ENCODE measurements at places on chromosomes 6 and 20.
A peak's percentile ranks its signal among the peaks of the same experiment; 100 is the strongest.

- DNase-seq = no peak
Measured at GRCh38 chr20:17611540-17612286, 41.8 kb downstream of the DSTN start.

- no peak for DNase-seq
Measured at GRCh38 chr6:23412770-23413169, 713.2 kb upstream of the NRSN1 start.

DNA sequence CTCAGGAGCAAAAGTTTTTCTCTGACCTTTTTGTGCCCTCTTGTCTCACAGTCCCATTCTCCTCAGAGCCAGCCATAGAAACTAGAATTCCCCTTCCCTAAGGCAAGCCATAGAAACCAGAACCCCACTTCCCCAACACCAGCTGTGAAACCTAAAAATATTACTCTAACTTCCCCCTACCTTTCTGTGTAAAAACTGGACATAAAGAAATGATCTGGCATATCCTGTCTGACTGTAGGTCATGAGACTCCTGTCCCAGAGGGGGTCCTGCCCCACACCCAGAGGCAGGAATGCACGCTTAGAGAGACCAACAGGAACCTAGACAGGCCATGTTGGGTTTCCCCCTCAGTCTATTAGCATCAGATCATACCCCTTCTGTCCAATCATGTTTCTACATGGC is 140.6 kb upstream of the SLC22A16 start:
- no peak for DNase-seq

GRCh38 chr20:47315339-47316056 is 41.0 kb downstream of the ZMYND8 start:
- DNase-seq = no peak

GRCh38 chr6:97778290-97779038 is 495.4 kb upstream of the MMS22L start:
- DNase-seq = no peak

GRCh38 chr6:88655586-88655985 is 307.8 kb downstream of the RNGTT start:
- no peak for DNase-seq

- no peak for DNase-seq
Measured at GRCh38 chr20:18190338-18191233, 52.9 kb downstream of the KAT14 start.

DNA sequence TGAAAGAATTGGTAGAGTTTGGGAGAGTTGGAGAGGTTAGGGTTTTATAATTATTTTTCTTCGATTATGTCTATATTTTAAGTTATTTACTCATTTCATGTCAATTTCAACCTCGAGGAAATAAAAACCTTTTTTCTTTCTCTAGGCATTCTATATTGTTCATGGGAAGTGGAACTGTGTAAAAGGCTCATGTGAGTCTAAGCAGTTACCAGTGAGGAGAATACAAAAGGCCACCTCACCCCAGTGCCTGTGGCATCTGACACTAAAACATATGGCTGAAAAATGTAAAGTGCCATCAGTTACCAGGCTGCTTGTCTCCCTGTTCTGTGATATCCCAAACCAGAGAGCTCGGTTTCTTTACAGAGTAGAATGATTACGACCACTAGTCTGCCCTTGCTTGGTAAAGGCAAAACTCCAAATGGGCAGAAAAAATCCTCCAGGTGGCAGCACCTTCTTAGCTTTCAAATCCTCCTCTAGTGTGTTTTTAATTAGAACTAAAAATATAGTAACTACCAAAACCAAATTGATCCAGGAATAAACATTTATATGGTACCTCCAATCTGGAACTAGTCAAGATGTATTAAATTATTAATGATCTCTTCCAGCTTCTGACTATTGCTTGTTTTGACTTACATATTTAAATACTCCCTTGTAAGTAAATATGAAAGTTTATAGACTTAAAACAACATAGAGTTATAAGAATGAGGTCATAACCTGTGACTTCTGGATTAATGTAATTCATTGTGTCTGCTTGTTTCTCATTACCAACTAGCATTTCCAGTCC is 122.6 kb upstream of the MCHR2 start:
- no peak for DNase-seq

DNA sequence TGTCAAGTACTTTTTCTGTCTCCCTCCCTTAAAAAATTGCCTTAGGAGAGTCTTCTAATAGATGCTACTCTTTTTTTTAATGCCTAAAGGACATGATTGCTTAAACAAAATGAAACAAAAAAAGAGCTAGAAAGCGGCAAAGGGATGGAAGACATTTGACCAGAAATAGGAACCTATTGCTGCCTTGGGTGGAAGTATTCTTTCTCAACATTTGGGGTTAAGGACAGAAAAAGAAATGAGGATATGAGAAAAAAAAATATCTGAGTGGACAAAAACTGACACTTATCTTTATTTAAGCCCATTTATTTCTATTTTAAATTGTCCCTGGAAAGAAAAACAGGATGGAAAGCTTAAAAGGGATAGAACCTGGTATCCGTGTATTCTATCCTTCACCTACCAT is 664.9 kb upstream of the CITED2 start:
- no peak for DNase-seq

DNA sequence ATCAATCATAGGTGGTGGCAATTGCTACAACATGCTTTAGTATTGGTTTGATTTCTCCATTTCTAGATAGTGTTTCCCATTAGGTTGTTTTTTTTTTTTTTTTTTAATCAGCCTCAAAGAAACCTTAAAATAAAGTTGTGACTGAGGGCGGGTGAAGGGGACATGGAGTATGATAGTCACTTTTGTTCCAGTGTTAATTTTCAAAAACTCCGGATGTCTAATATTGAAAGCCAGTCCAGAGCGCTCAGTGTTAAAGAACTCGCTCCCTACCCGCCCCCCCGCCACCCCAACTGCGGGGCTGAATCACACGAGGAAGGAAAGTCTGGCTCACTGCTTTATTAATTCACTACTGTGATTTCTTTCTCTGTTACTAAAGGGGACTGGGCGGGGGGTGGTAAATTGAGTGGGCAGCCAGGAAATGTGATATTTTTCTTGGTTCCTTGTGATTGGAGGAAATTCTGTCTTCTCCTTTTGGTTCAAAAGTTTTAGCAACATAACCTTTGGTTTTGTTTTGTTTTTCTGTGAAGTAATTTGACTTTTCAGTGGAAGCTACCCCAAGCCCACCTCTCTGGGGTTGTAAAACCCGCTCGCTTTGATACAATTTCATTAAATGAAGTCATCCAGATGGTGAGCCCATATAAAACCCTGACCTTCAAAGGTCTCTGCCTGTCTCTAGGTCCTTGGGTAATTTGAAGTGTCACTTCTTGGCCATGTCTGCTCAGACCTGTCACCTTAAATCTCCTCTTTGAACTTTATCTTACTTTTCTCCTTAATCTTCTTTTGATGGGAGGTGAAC is 38.0 kb downstream of the TNFAIP3 start:
- peak; percentile 84 for DNase-seq

GRCh38 chr6:3798055-3798919 is 46.8 kb upstream of the PXDC1 start:
- no peak for DNase-seq

DNA sequence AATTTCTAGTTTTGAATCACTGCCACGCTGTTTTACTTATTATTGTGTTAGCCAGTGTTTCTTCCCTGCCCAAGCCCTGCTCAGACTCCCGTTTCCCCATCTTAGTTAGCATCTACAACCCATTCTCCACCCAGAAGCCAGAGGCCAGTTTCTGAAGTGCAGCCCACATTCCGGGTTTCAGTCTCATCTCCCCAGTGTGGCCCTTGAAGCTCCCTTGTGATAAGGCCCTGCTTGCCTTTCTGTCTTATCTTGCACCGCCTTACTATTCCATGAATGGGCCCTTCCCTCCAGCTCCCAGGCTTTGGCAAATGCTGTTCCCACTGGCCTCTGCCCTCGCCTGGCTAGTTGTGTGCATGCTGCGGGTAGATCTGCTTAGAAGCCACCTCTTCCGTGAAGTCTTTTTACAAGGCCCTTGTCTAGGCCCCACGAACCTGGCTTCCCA is 41.1 kb downstream of the TOX2 start:
- DNase-seq = no peak

- no peak for DNase-seq
Measured at GRCh38 chr20:54092021-54092420, 21.6 kb upstream of the BCAS1 start.

GRCh38 chr6:110776413-110776812 is 38.9 kb downstream of the CDK19 start:
- no peak for DNase-seq

DNA sequence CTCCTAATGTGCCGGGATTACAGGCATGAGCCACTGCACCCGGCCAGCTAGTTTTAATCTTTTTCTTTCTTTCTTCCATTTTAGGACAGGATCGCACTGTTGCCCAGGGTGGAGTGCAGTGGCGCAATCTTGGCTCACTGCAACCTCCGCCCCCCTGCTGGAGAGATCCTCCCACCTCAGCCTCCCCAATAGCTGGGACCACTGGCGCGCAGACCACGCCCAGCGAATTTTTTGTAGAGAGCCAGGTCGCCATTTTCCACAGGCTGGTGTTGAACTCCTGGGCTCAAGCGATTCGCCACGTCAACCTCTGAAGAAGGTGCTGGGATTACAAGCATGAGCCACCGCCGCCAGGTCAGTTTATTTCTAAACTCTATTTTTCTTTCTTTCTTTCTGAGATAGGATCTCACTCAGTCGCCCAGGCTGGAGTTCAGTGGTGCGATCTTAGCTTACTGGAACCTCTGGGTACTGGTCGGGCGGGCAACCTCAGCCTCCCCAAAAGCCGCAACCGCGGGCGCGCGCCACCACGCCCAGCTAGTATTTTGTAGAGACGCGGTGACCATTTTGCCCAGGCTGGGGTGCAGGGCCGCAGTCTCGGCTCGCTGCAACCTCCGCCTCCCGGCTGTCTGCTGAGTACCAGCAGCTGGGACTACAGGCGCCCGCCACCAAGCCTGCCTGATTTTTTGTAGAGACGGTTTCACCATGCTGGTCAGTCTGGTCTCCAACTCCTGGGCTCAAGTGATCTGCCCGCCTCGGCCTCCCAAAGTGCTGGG is 20.0 kb upstream of the LIN28B start:
- DNase-seq = no peak

GRCh38 chr6:64325093-64325492 is 689.5 kb downstream of the PHF3 start:
- DNase-seq = no peak

DNA sequence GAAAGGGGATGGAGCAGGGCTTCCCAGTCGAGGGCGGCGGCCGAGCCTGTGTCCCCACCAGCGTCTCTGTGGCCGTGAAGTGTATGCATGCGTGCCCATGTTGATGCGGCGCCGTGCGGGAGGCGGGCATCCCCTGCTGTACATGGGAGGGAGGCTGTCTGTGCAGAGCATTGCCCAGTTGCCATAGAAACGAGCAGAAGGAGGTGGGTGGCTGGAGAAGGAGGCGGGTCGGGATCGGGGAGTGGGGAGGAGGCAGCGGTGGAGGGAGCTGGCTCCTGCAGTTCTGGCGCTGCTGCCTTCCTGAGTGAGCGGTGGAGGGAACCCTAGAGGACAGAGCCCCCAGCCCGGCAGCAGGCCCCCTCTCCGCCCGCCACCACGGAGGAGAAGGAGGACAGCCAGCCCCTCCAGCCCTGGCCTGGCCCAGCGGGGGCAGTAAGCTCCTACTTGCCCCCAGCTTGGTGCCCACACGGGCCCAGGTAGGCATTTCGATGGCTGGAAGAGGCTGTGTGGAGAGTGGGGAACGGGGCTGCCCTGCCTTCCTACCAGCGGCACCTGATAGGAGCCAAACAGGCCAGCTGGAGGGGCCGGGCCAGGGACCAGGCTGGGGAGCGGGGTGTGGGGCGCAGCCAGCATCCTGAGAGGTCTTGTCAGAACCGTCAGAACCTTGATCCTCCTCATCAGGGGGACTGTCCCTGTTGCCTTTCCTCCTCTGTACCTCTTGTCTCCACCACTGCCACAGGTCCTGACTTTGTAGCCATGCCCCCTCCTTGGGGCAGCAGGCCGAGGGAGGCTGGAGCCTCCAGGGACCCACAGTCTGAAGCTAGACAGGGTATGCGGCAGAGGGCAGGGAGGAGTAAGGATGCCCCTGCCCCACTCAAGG is 41.3 kb downstream of the SPDEF start:
- no peak for DNase-seq

GRCh38 chr6:71349395-71349794 is 60.8 kb downstream of the OGFRL1 start:
- no peak for DNase-seq

GRCh38 chr6:36263390-36264000 is 6.4 kb upstream of the PNPLA1 start:
- DNase-seq = no peak

- DNase-seq = no peak
Measured at GRCh38 chr6:125910527-125910926, 46.0 kb upstream of the HINT3 start.

GRCh38 chr6:10838794-10839333 is 525 bp upstream of the MAK start:
- peak; percentile 15 for DNase-seq

DNA sequence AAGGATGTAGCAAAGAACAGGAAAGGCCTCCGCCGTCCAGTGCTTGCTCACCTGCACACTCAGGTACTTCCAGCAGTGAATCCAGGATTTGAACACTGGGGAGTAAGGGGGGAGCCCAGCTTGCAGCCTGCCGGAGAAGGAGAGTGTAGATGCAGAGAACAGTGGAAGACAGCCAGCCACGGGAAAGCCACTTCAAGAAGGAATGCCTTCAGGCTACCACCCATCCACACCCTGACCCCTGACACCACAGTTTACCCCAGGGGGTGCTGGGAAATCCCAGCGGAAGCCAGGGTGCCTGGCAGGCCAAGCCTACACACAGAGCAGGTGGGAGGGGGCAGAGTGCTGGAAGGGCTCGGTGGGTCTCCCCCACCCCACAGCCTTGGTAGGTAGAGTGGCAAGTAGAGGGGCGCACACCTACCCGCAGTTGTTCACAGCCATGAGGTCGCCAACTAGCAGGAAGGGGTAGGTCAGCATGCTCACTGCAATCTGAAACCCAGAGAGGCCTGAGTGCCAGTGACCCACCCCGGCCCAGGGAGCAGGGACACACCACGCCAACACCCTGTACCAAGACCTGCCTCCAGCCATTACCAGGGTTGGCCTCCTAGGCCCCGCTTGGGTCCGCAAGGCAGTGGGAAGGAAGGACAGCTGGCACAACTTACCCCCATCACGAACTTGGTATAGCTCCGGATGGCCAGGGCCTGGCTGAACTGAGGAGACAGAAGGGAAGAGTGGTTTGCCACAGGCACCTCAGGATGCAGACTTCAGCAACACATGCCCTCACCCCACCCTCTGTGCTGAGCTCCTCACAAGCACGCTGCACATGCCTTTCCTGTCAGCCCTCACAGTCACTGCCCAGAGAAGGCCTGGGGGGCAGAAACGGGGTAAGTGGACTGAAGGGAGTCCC is 15.7 kb downstream of the PI16 start:
- no peak for DNase-seq

DNA sequence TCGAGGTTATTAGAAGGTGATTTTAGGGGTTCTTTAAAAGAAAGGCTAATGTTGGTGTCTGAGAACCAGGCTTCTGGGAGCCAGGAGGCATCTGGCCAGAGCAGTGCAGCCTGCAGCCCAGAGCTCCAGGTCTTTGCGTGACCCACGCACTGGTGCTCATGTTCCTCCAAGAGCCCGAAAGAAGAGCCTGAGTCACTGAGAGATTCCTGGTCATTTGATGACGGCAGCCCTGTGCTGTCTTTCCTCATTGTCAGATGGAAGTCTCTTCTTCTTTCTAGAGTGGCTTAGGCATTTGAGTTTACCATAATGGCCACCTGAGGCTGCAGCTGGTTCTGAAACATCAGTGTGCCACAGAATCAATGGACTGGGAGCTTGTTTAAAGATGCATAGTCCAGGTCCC is 46.4 kb downstream of the CD109 start:
- no peak for DNase-seq

GRCh38 chr6:119497988-119498727 is 148.6 kb upstream of the MAN1A1 start:
- no peak for DNase-seq

- no peak for DNase-seq
Measured at GRCh38 chr6:151018911-151019782, 153.6 kb downstream of the MTHFD1L start.
